Natural killer cell treated with Interleukin-12 subunit alpha and Interleukin-12 subunit beta and Interleukin-15 and Interleukin-18, amount 100 ng/mL, for 72 hours (primary cell): ENCODE measurements at places on chromosomes 13 and 19. TPM values are rescaled to one million over a fixed set of nuclear protein-coding genes. Genes with fewer than 3 reads are reported as not detected.

ZNF264 gene
- 40.0 TPM for total RNA-seq

BRSK1 gene
- total RNA-seq, result 11.9 TPM

PROSER3 gene
- 53.8 TPM for total RNA-seq

LAIR1 gene
- 60.2 TPM for total RNA-seq

LILRA5 gene
- not detected for total RNA-seq

PODNL1 gene
- total RNA-seq, result not detected

CGB8 gene
- total RNA-seq, result not detected

GNG7 gene
- 0.26 TPM for total RNA-seq

BEST2 gene
- not detected for total RNA-seq

ENOX1 gene
- 11.7 TPM for total RNA-seq

CKM gene
- not detected for total RNA-seq

SIGLEC10 gene
- 1.5 TPM for total RNA-seq

PGLYRP1 gene
- not detected for total RNA-seq

ZNF587 gene
- total RNA-seq, result 72.5 TPM

EXOC3L2 gene
- total RNA-seq, result not detected

CCDC159 gene
- total RNA-seq, result 37.8 TPM
